ENCODE measurements at places on chromosomes 6 and 20. TPM values are rescaled to one million over a fixed set of nuclear protein-coding genes. Genes with fewer than 3 reads are reported as not detected.

GRCh38 chr6:52503851-52504781 lies 72.7 kb downstream of the TRAM2 start:
- peak; percentile 99 for DNase-seq

GRCh38 chr6:146968041-146968760 lies 236.0 kb upstream of the STXBP5 start:
- DNase-seq: peak; percentile 76

DNA sequence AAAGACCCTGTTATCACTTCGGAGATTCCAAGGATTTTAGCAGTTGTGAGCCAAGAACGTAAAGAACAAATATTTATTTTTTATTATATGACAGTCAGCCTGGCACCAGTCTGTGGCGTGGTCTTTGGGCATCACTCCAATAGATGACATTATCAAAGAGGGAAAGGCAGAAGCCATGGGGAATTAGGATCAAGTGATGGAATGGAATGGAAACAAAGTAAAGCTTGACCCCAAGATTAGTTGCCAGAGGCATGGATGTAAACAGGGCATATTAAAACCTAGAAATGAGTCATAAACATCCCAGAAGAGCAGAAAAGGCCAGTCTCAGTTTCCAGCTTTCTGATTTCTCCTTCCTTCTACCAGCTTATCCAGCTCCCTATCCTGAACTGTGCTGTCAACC lies 11.5 kb downstream of the EIF2S2 start:
- no peak for DNase-seq

DNA sequence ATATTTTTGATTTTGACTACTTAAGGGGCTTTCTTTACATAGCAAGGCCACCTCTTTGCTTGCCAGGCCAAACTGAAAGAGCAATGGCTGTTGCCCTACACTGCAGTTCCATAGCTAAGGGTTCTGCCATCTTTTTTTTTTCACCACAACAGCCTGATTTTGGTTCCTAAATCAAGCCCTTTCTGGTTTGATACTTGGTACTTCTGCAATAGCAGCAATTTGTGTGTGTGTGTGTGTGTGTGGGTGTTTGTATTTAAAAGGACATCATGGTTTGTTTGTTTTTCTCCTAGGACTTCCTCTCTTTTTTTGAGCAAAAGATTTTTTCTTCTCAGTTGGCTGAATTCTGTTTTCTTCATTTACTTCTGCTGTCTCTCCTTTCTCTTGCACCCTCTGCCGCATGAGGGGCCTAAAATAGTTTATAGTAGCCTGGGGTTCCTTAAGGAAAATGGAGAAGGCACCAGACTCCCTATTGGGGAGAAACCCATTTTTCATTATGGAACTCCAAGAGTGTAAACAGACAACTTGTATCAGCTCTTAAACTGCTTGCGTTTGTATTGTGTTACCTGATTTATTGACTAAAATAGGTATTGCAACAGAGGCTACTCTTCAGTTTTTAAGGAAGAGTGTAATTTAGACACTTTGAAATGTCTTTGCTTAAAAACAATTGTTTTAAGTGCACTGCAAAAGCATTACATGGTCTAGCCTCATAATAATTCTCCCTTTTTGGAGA lies 12.2 kb upstream of the GCLC start:
- DNase-seq: no peak

- no peak for DNase-seq
These were observed 6.3 kb upstream of the WFDC13 start for GRCh38 chr20:45695496-45695895.

DNA sequence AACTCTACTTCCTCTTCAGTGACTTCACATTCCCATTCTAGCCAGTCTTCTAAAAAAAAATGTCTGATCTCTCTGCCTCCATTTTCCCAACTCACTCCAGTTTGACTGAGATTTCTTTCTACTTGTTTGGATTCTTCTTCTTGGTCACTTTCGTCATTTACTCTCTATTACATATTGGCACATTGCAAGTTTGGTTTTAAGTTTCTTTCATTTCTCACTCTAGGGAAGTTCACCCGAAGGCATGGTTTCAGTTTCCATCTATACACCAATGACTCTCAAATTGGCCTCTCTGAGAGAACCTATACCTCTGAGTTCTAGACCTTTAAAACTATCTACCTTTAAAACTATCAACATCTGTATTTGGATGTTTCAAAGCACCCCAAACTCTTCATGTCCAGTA lies 51.3 kb downstream of the CD109 start:
- no peak for DNase-seq

- DNase-seq: no peak
These were observed 73.9 kb upstream of the DUSP22 start for GRCh38 chr6:218153-219018.

DNA sequence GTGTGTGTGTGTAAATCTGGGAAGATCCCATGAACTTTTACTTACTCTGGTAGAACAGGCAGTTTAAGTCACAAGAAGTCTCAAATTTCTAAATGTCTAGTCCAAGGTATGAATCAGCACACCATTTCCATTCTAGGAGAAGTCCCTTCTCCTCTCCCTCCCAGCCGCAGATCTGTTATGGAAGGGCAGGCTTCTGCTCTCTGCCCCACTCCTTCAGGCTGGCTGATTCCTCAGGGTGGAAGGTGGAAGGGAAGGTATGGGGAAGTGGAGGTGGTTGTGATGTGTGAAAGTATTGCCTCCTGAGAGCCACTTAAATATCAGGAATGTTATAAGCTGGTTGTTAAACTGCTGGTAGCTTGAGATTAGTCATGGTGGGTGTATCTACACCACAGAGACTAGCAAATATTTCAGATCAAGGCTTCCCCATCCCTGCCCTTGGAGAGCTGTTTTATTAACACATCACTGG lies 44.5 kb upstream of the LAMA4 start:
- peak; percentile 86 for DNase-seq

GRCh38 chr6:53240761-53241160 lies 92.1 kb upstream of the GCM1 start:
- DNase-seq: no peak

DNA sequence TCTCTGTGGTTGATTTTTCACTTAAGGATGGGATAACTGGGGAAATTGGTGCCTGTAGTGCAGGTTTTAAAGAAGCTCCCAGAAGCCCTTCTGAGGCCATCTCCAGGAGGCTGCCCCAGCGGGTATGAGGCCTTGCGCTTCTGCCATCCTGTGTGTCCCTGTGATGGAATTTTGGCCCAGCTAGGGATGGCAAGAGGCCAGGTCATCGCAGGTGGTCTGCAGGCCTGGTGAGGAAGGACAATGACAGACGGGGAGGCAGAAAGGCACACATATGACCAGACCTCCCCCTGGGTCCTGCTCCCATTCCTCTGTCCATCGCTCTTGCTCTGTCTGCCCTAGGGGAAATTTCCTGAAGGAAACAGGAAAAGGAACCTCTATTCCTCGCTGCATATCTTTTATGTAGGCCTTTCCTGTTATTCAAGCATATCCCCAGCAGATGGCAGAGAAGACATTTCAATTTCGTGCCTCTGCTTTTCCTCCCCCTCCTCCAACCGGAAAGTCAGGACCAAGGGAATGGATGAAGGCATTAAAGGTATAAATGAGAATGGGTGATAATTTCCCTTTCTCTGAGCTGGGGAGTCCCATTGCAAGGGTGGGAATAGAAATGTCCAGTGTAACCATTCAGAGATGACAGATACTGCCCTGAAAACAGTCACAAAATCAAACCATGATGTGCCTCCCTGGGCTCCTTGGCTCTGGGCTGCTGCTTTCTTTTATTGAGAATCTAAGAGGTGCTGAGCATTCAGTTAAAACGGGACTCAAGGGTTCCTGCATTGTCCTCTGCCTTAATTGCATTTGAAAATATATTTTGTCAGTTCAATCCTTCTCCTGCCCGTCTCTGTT lies 17.6 kb upstream of the HLA-F start:
- peak; percentile 51 for DNase-seq

DNA sequence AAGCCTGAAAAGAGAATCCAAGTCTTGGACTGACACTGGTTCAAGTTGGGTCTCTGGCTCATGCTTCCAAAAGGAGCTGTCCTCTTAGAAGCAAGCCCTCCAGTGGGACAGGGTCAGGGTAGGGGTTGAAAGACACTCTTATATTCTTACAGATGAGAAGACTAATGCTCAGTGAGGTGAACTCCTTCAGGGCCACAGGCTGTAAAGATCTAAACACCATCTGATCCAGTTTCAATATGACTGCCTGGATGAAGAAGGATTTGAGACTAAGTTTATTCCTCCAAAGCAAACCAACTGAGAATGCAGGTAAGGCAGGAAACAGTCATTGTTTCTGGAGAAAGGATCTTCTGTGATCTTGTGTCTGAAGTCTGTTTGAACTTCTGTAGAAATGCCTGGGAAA lies 99.0 kb upstream of the TAB2 start:
- no peak for DNase-seq

GRCh38 chr6:111184827-111185532 lies 97.7 kb downstream of the SLC16A10 start:
- no peak for DNase-seq

GRCh38 chr6:14454473-14454775 lies 336.9 kb downstream of the CD83 start:
- no peak for DNase-seq

DNA sequence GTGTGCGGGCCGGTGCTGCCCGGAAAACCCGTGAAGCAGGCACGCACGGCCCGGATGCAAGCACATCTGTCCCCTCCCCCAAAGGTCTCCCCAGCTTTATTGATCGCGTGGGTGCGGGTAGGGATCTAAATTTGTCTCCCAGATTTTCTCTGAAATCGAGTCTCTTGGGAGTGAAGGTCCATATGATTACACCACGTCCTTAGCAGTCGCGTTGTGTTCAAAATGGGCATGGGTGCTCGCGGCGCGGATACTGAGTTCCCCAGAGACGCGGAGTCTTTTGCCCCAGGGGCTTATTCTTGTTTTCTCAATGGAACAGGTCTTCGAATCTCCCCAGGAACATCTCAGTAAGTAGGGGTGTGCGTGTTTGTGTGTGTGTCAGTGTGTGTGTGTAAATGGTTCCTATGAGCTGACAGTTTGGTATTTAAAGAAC lies 2.8 kb upstream of the ZNF292 start:
- no peak for DNase-seq

DNA sequence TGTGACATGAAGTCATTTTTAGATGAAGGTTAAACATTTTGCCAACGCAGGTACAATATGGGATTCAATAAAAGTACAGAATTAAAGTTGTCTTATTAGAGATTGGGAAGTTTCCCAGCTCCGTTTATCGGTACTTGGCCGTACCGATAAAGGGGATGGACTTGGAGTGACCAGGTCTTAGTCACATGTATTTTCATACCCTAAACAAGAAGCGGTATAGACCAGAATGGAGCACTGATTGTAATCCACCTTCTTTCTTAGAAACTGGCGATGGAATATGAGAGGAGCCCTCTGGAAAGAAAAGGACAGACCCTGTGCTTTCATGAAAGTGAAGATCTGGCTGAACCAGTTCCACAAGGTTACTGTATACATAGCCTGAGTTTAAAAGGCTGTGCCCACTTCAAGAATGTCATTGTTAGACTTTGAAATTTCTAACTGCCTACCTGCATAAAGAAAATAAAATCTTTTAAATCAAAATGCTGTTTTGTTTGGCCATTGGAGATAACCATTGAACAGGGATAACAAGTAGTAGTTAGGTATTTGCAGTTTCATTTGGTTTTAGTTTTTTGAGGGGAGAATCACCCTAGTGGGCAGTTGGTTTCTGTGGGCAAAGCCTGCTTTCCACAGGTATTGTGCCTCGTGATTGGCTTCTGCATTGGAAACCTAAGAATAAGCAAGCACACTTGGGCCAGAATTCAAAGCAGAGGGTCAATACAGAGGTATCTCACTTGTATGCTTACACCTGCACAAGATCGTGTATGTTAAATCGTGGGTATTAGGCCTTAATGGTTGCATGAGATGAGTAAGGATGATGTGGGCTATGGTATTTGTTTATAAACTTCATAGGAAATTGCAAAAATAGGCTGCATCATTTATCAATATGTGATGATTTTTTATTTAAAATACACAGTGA lies 11.2 kb upstream of the ZNFX1 start:
- DNase-seq: no peak

DNA sequence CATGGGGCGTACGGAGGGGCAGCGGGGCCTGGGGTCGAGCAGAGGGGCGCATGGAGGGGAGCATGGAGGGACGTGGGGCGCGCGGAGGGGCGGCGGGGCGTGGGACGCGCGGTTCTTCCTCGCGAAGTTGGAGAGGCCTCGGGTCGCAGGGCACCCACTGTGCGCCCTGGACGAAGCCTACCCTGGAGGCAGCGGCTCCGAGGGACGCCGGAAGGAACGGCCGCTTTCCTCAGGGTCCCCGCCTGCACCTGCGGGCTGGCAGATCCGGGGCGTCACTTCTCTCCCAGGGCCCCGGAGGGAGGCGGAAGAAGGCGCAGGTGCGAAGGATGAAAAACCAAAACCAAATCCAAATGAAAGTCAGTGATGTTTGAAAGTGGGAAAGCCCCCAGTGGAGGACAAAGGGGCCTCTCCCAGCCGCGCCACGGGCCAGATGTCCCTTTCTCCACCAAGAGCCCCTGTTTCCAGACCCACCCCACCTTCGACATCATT lies 142.1 kb upstream of the PDE10A start:
- DNase-seq: no peak

DNA sequence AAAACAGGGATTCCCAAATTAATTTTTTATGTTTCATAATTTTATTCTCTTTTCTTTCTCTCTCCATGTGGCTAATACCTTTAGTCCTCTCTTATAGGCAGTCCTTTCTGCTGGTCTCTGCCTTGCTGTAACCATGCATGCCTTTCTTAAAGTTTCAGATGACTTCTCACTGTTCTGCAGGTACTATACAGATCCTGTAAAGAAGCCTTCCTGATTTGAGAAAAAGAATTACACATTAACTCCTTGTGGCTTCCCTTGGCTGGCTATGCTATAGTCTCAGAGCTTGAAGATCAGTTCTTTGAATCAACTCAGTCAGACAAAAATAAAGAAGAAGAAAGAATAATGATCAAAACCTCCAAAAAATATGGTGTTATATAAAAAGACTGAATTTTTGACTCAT lies 7.3 kb upstream of the GPR63 start:
- DNase-seq: no peak

DNA sequence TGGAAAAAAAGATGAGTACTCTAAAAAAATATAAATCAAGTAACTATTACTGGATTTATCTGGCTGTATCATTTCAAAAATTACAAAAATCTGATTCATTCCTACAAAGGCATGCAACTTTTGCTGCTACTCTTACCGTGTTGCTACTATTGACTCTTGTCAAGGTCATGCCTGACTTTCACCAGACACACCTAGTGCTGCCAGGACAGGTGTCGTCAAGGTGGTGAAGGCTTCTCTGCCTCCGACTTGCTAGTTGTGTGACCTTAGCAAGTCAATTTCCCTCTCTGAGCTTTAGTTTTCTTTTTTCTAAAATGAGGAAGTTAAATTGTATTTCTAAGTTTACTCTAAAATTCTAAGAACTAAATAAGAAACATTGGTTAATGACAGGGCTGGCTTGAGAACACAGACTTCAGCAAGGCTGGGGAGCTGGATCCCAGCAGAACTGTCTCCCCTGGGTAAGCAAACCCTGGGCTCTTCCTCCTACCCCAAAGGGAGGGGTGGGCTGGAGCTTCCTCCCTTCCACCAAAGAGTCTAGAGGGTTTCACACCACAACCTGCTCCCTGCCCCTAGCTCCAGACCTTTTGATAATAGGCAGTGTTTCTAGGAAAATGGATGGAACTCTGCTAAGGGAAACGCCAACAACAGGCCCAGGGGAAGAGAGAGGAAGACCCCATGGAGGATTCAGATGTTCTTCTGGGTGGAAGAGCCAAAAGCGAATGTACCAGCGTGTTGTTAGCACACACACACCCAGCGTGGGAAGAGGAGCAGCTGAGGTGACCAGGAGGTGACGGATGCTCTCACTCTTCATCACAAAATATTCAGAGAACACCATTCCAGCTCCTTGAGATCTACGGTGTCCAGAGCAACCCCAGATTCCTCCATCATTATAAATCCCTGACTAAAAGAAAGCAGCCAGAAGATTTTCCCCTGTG lies 47.9 kb upstream of the CITED2 start:
- no peak for DNase-seq

GRCh38 chr6:116966675-116967576 lies 89.9 kb downstream of the RFX6 start:
- DNase-seq: no peak

Gene CST5
- total RNA-seq: not detected

All from foreskin keratinocyte (primary cell).